COLO829 (cell line): ENCODE measurements at places on chromosomes 16 and 17.
A peak's percentile ranks its signal among the peaks of the same experiment; 100 is the strongest.

DNA sequence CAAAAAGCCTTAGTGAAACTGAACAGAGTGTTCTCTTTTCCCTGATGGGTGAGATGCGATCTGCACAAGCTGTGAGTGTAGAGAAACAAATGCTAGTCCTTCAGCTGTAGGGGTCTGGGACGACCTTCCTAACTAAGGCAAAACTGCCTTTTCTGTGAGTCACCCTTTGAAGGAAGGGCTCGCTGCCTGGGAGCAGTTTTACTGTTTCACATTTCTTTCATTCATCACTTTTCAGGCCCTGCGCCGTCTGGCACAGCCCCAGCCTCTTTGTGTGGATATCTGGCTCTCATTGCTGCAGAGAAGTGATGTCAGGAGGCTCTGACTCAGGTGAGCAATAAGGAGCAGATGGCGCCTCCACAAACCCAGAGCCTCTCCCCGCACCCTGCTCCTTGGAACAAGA, 57.4 kb downstream of the HS3ST3A1 start:
- DNase-seq: peak; percentile 49

DNA sequence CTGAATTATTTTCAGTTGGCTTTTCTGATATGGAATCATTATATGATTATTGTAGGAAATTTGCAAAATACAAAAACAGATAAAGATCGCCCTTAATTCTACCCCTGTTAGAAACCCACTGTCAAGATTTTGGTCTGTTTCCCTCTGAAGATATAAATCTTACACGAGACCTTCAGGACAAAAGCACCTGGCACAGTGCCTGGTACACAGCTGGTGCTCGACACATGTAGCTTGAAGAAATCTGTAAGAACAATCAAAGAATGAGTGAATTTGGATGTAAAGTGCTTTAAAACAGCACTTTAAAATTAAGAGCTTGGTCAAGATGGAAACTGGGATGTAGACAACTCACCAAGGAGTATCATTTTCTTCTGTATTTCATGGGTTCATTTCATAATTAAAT, 181.1 kb downstream of the C16orf78 start:
- DNase-seq: no peak

DNA sequence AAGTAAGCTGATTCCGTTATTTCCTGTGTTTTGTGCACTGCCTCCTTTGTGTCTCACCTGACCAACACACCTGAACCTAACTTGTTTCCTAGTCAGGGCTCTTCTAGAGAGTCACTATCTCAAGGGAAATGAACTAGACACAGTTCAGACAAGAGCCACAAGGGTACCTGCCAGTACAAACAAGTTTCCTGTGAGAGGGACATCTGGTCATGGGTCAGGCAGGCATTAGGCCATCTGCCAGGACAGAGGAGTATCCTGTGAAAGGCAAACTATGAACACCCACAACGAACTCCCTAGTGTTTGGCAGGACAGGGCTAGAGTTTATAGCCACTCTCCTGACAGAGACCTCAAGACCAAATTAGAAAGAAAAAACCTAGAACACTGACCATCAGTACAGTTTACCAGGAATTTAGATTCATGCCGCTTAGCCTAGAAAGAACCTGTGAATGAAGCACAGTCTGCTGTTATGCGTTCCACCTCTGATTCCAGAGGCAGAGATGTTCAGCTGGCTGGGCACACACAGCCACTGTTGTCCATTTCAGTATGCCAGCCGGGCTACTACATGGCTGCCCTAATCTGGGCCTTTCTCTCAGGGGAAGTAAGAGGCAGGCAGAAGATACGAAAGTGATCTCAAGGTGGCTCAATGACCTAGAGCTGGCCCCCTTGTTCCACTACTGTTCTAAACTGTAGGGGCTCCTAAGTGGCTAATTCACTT, 20.7 kb upstream of the GLG1 start:
- no peak for DNase-seq

DNA sequence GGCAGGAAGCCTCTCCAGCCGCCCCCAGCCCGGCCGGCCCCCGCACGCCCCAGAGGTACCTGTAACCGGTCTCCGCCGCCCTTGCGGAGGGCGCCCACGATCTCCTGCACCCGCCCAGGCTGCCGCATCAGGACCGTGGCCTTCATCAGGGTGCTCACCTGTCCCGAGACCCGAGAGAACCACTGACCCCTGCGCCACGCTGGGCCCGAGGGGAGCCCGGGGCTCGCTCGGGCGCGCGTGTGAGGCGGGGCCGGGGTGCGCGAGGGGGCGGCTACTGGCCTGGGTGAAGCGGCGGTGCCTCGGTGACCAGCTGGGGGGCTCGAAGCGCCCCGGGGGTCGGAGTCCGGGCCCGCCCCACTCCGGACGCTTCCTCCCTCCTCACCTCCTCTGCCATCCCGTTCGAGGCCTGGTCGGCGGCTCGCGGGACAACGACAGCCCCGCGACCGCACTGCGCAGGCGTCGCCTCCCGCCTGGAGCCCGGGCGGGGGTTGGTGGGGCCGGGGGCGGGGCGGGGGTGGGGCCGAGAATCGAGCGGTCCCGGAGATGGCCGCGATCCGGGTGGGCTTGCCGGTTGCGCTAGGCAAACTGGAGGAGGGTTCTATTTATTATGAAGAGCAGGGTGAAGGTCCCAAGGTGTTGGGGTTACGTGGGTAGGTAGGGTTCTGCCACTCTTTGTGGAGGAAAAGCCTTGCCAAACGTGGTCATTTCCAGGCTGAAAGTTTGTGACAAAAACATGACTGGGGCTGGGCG, at the start of gene NT5C3B:
Gene NT5C3B, minus strand, starts transcription at position 433 of the 750 bp plus-strand sequence. Its CDS starts 39 bp downstream, at position 394.
- peak; percentile 61 for DNase-seq

DNA sequence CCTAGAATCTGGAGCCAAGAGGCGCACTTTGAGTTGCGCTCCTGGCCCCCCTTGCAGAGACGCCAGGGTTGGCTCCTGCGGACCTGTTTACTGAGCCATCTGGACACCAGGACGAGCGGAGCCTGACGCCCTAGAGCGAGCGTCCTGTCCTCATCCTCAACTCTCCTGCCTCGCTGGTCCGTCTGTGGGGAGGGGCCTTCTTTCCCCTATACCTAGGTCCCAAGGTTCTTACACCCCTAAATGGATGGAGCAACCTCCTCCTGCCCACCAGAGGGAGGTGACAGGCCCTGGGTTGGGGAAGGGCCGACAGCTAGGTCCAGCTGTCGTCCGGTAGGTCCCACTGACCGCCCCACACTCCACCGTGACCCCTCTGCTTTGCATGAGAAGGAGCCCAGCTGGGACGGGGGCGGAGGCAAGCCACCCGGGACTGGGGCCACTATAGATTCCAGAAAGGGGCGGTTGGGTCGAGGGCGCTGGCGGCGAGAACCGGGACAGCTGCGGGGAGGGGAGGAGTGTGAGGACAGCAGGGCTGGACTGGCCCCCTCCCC, 3.1 kb upstream of the LHX1 start:
- no peak for DNase-seq

- DNase-seq: no peak
Measured at GRCh38 chr16:54242199-54242598, 44.4 kb downstream of the IRX3 start.

- no peak for DNase-seq
Measured at GRCh38 chr17:79658811-79659207, 48.0 kb upstream of the RBFOX3 start.

DNA sequence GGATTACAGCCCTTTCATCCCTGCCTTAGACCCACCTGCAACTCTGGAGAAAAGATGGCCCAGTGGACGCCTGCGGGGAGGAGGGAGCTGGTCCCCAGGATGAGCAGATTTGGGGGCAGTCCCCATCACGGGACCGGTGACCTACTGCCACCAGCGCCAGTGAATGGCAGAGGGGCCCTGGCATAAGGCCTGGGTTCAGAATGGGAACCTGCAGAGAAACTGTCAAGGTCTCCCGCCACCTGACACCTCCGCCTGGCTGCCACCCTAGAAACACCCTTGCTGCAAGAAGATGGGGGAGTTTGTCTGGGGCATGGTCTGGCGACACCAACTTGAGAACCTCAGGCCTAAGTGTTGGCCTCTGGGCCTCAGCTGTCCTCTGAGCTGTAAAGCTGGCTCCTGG, 335.7 kb downstream of the SEC14L1 start:
- no peak for DNase-seq

- no peak for DNase-seq
Measured at GRCh38 chr17:55416000-55416399, 5.6 kb downstream of the MMD start.

DNA sequence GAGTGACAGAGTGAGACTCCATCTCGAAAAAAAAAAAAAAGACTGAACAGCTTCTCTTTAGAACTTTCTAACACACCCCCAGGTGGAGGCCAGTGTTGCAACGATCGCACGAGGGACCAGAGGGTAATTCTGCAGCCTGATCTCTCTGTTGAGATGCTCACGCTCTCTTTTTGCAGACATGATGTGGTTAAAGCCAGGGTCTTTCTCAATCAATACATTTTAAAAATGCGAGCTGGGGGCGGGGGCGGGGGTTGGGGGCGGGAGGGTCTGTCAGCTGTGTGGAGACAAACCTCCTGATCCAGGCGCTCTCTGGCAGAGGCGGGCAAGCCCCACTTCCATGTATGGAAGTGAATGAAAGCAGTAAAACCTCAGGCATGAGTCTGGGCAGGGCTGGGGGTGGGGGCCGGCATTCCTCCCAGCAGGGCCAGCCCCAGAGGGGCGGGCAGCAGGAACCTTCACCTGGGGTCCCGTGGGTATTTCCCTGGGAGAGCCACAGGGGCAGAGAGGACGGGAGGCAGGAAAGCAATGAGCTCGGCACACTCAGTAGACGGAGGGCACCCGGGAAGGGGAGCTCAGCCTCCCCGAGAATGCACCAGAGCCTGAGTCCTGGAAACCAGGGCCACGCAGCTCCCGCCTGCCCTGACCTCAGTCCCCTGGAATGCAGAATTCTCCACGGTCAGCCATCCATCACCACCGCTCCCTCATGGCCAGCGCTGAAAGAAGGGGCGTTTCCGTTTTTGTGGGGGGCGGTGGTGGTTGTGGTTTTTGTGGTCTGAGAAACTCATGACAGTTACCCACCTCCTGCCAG, 28.0 kb downstream of the NXN start:
- no peak for DNase-seq

- DNase-seq: no peak
Measured at GRCh38 chr16:23252310-23252709, 49.8 kb upstream of the SCNN1B start.

- DNase-seq: peak; percentile 85
Measured at GRCh38 chr17:60671482-60671881, 6.2 kb upstream of the BCAS3 start.

GRCh38 chr17:77555741-77556291, 402.7 kb upstream of the TNRC6C start:
- DNase-seq: no peak

DNA sequence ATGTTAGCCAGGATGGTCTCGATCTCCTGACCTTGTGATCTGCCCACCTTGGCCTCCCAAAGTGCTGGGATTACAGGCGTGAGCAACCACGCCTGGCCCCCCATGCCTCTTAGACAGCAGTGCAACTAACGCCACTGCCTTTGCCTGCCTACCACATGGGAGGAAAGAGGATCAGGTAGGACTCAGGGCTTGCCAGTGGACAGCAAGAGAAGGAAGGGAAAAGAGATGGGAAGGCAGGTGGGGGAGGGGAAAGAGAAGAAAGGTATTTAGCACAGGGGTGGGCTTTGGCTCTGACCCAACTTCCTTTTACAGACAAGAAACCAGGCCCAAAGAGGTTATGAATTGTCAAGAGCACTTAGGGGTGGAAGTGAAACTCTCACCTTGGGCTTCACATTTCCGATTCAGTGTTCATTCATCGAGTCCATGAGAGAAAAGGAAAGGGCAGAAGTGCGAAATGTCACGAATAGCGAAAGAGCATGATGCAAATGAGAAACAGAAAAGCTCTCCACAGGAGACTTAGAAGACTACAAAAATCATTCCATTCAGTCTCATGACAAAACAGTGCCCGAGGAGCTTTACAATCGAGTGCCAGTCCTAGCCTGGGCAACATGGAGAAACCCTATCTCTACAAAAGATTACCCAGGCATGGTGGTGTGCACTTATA, 36.4 kb downstream of the CDK5R1 start:
- no peak for DNase-seq

GRCh38 chr17:33892717-33893591, 362.1 kb upstream of the CCL2 start:
- DNase-seq: no peak

DNA sequence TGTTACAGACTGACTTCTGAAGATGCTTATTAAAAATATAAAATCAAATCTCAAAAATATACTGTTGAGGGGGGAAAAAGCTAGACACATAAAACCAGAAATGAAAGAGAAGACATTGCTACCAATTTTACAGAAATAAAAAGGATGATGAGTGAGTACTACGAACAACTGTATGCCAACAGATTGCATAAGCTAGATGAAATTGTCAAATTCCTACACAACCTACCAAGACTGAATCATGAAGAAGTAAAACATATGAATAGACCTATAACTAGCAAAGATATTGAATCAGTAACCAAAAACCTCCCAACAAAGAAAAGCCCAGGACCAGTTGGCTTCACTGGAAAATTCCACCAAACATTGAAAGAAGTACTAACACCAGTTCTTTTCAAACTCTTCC, 3.5 kb upstream of the CAPNS2 start:
- no peak for DNase-seq

DNA sequence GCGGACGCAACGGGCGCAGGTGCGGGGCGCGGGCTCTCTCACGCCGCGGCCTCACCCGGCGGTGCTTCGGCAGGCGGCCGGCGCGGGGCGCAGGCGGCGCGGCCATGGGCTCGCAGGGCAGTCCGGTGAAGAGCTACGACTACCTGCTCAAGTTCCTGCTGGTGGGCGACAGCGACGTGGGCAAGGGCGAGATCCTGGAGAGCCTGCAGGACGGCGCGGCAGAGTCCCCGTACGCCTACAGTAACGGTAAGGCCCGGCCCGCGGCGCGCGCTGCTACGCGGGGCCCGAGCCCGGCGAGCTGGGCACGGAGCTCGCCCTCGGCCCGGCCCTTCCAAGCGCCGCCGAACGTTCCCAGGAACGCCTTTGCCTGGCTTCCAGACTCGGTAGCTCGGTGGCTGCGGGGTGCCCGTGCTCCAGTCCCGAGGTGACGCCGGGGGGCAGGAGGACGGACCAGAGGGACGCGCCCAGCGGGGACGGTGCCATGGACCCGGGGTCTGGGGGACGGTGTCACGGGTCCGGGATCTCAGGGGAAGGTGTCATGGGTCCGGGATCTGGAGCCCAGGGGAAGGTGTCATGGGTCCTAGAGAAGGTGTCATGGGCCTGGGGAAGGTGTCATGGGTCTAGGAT, 435 bp downstream of the RAB40C start:
- DNase-seq: no peak
